ENCODE measurements at places on chromosomes 4 and X.

- no peak for DNase-seq
Measured at GRCh38 chr4:161573836-161574235, 590.0 kb downstream of the FSTL5 start.

DNA sequence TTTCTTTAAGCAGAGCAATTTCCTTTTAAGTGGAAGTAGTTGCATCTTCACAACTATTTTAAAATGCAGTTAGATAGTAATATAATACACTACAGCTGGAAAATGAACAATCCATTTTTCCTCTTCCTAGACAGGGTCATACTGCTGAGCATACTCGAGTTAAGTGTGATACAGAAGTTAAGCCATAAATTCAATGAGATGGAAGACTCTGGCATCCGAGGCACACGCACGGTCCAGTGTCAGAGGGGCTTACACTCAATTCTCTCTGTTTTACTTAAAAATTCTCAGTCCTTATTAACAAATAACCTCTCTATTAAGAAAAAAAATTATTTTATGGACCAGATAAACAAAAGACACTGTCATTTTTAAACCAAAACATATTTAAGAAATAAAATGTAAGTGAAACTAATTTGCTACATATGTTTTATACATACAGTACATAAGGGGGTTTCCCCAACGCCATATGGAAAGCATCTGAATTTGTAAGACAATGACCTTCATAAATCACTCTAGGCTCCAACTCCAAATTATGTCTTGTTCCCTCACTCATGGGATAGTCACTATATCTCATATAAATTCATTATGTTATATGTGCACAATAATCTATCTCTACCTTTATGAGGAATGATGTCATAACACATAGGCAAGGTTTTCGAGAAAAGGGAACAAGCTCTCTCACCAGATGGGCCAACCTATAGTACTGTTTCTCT lies 315.3 kb downstream of the PAPSS1 start:
- no peak for DNase-seq

GRCh38 chr4:35399912-35400311 lies 844.4 kb downstream of the ARAP2 start:
- DNase-seq, result no peak

GRCh38 chr4:36046026-36046425 lies 198.3 kb downstream of the ARAP2 start:
- no peak for DNase-seq

DNA sequence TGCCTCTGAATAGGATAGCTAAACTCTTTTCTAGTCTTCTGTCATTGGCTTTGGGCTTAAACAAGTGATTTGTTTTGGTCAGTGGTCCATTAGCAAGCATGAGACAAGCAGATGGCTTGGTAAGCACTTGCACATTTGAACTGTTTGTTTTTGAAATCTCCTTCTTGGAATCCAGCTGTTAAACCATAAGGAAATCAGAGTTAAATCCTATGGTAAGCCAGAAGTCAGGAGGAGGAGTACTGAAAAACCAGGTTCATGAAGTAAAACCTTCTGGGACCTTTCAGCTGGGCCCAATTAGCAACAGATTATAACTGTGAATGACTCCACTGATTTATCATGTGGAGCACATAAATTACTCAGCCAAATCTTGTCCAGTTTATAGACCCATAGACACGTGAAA lies 1042.5 kb upstream of the PABPC4L start:
- DNase-seq, result no peak

- DNase-seq, result peak; percentile 24
Measured at GRCh38 chrX:14673764-14674163, 144.4 kb downstream of the GLRA2 start.

DNA sequence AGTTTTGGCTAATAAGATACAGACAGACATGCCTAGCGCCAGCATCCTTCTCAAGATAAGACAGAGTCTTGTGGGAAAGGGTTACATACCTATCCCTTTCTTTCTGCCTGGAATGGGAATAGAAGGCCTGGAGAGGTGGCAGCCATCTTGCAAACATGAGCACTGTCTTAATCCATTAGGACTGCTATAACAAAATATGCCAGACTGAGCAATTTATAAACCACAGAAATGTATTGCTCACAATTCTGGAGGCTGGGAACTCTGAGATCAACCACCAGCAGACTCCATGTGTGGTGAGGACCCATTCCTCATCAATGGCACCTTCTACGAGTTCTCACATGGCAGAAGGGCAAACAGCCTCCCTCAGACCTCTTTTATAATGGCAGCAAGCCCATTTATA lies 26.5 kb upstream of the NEIL3 start:
- no peak for DNase-seq

DNA sequence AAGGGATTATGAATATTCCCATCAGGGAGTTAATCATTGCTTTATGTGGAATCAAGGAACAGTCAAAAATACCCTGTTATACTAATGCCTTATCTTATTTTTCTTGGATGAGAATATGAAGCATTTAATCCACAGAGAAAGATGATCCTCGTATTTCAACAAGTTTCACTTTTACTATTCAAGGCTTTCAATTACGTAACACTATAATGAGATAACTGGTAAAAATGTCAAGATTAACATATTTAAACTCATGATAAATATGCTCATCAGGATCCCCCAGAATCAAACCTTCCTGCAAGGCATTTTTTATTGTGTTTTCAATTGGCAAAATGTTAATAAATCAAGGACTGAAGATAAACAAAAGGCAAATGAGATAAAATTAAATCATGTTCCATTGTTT lies 5.1 kb downstream of the ZXDA start:
- no peak for DNase-seq

GRCh38 chr4:16505726-16506125 lies 279.5 kb upstream of the TAPT1 start:
- DNase-seq, result no peak

- no peak for DNase-seq
Measured at GRCh38 chrX:9542106-9542760, 77.4 kb downstream of the TBL1X start.

DNA sequence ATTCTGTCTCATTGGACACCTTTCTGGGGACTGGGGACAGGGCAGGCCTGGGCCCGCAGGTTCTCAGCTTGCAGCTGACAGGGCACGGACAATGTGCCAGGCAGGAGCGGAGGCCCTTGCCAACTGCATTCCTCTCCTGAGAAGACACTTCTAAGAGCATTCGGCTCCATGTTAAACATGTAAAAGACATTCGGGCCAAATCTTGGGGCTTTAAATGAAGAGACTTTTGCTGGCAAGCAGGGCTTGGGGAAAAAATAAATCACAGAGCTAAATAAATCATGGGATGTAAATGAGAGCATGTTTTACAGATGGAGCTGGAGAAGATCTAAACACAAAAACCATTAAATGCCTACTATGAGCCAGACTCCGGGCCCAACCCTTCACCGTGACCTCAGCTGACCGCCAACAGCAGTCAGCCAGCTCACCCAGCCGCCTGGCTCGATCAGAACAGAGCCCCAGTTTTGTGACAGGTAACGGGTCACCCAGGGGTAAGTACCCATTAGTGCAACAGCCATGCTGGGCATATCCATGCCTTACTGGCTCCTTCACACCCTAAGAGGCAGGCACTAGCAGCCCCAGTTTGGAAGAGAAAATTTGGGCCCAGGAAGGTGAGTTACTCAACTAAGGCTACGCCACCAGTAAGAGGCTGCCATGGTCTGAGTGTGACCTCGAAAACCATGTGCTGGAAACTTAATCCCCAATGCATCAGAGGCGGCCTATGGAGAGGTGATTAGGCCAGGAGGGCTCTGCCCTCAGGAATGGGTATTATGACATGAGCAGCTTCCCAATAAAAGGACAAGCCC lies 14.7 kb downstream of the WDR1 start:
- no peak for DNase-seq

DNA sequence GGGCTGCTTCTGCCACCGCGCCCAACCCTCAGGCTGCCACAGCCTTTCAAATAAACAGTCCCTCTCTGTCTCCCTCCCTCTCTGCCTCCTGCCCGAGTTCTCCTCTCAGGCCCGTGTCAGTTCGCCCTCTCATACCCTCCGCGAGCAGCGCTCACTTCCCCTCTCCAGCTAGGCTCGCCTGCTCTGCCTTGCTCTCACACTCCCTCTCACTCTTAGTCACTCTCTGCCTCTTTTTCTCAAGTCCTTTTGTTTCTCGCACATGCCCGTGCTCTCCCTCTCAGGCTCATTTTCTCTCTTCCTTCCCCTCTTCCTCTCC lies 3.2 kb downstream of the EFNB1 start:
- DNase-seq, result no peak

- DNase-seq, result no peak
Measured at GRCh38 chr4:14184767-14185166, 557.2 kb upstream of the BOD1L1 start.

DNA sequence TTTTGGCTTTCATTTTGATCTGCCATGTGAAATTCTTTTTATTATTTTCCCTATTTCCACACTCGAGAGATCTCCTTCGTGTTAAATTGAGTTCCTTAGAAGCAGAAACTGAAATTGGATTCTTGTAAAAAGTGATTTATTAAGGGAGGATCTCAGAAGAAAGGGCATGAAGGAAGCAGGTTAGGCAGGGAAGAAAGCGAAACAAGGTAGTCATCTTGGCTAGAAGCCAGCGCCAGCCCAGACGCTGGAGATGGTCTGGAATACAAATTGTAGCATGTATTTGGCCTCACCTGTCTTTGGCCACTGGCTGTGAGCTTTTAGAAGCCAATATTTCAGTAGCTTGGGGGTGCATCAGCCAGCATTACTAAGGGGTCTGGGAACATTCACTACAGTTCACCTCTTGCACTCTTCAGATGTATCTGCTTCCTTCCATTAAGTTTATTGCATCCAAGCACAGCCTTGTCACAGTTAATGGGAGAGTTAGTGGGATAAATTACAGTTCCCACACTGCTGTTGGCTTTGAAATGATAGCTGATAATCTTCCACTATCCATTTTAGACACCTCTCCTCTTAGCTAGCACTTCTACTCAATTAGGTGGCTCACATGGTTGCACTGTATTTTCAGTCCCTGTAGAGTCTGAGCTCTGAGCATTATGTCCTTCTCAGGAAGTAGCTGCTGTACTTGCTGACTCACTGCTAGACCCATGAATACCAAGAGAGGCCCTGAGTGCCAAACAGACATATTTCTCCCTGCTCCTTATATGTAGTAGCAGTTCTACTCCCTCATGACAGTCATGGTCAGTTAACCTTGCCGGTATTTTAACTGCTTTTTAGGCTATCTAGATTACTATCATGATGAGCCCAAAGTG lies 14.6 kb downstream of the GRXCR1 start:
- DNase-seq, result no peak

- no peak for DNase-seq
Measured at GRCh38 chr4:78145622-78146021, 88.5 kb downstream of the FRAS1 start.

GRCh38 chr4:84502955-84503373 lies 3.9 kb upstream of the NKX6-1 start:
- DNase-seq, result no peak

- no peak for DNase-seq
Measured at GRCh38 chrX:11190745-11191510, 79.8 kb downstream of the HCCS start.

DNA sequence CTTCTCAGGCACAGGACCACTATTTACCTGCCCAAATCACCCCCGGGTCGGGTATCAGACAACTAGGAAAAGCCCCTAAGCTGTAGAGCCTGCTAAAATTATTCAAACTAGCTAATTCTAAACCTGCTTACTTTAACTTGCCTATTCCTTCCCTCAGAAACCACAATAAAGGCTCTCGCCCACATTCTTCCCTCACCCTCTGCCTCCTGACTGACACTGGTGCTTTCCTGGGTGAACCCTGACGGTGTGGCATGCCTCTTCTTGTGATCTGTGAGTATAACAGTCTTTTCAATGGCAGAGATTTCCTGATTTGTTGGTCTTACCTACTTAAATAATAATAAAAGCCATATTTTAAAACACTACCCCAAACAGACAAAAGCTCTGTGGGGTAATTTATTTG lies 242.1 kb upstream of the ZCCHC13 start:
- no peak for DNase-seq

GRCh38 chr4:81881855-81882621 lies 410.3 kb upstream of the RASGEF1B start:
- DNase-seq, result no peak

DNA sequence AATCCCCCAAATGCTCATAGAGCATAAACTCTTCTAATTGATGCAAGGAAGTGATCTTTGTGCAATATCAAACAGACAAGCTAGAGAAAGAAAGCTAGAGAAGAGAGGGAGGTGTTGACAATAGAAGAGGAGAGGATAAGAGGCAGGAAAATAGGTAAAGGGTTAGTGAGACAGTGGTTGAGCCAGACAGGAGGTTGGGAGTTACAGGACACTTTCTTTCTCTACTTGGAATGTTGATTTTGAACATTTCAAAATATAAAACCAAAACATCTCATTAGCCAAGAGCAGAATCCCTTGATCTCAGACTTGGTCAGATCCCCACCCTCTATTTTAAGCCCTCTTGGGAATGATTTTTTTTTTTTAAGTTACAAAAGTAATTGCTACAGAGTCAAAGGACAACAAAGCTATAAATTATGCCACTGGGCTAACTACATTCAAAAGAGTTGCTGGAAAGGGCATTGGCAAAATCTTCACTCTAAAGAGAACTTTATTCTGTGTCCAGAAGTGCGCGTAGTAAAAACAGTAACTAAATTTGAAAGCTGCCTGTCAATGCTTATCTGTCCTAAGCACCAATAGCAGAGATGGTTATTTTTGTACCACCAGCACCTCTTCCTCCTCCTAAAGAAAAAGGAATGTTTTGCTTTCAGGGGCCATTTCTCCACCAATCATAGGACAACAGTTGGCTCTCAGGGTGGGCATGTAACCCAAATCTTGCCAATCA lies 133.8 kb downstream of the PDGFC start:
- no peak for DNase-seq

GRCh38 chrX:103742339-103742738 lies 31.6 kb downstream of the TMEM31 start:
- no peak for DNase-seq

DNA sequence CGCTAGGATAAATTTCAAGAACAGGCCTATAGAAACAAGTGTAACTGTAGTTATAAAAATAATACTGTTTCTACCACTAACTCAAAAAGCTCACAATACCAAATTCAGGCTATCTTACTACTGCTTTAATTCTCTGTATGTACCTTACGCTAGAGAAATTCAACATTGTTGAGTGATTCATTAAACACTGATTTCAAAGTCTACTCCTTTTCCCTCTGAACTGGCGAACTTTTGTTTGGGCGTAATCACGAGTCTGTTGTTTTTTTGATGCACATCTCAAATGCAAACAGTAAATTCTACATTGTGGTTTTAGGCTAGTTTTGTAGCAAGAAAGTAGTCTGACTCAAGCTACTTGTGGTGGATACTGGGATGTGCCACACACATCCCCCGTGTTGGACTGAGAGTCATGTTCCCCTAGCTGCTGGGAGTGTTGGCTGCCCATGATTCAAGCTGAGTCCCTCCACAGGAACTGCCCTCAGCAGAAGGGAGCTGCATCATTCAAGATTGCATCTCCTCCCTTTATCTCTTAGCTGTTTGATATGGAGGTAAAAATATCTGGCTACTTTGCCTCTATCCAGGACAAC lies 406.1 kb downstream of the RAPGEF2 start:
- no peak for DNase-seq
